ENCODE measurements at places on chromosomes 6 and 20.
A peak's percentile ranks its signal among the peaks of the same experiment; 100 is the strongest.

DNA sequence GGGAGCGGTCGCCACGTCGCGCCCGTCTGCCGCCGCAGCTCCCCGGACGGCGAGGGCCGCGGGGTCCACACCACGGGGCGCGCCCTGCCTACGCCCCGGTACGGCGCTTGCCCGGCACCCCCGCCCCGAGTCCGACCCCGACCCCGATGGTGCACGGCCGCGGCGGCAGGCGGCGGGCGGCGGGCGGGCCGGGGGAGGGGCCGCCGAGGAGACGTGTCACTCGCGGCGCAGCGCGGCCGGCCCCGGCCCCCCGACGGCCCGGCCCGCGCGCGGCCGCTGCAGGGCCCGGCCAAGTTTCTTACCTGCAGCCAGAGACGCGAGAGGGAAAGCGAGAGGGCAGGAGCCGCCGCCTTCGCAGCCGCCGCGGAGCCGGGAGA lies 328 bp downstream of the RRBP1 start:
- peak; percentile 75 for DNase-seq

- DNase-seq, result no peak
Observed at GRCh38 chr6:140732155-140732554, 1357.7 kb upstream of the CITED2 start.

DNA sequence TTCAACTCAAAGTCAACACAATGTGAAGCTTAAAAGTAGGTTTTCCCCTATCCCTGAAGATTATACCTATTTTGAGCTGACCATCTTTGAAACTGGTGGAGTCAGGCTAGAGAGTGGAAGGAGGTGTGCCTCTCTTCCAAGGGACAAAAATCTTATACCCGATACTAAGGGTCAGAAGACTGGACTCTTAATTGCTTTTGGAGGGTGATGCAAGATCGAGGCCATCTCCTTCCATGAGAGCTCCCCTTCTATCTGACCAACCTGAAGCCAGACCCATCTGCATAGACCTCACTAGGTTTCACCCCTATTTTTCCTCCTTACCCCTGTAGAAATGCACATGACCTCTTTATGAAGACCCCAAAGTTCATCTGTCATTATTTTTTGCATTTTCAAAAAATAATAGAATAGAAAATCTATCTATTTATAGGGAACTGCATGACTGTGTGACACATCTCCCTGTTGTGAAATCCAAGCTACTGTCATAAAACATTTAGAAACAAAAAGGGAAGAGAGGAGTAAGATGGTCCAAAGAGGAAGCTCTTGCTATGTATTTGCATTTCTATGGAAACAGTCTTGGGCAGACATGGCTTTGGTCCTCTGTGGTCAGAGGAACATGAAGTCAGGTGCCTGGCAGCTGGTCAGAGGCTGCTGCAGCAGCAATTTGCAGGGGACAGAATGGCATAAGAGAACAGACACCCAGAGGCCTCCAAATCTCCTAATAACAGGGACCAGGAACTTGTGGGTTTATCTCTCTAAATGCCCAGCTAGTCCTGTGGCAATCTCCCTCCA lies 349.2 kb downstream of the MAFB start:
- no peak for DNase-seq

- no peak for DNase-seq
Observed at GRCh38 chr6:56158571-56158970, 88.8 kb downstream of the COL21A1 start.

GRCh38 chr6:154773610-154774089 lies 40.4 kb downstream of the SCAF8 start:
- DNase-seq, result no peak

GRCh38 chr20:44231713-44232468 lies 15.2 kb upstream of the GDAP1L1 start:
- DNase-seq, result no peak

Data from activated effector memory CD4-positive, alpha-beta T cell treated with anti-CD3 and anti-CD28 coated beads, Interleukin-2, amount 50 U/mL, for 16 hours (primary cell).